ENCODE measurements at places on chromosomes 13 and 19.
A peak's percentile ranks its signal among the peaks of the same experiment; 100 is the strongest.

GRCh38 chr13:20431080-20431479 is 94.6 kb downstream of the CRYL1 start:
- no peak overlapping the region for H3K27ac ChIP-seq
- peaks cover 2% of the 10 kb centered on the region for H3K36me3 ChIP-seq
- H3K4me1 ChIP-seq: no peaks in the 10 kb centered on the region
- H3K27me3 ChIP-seq: no peaks in the 10 kb centered on the region

DNA sequence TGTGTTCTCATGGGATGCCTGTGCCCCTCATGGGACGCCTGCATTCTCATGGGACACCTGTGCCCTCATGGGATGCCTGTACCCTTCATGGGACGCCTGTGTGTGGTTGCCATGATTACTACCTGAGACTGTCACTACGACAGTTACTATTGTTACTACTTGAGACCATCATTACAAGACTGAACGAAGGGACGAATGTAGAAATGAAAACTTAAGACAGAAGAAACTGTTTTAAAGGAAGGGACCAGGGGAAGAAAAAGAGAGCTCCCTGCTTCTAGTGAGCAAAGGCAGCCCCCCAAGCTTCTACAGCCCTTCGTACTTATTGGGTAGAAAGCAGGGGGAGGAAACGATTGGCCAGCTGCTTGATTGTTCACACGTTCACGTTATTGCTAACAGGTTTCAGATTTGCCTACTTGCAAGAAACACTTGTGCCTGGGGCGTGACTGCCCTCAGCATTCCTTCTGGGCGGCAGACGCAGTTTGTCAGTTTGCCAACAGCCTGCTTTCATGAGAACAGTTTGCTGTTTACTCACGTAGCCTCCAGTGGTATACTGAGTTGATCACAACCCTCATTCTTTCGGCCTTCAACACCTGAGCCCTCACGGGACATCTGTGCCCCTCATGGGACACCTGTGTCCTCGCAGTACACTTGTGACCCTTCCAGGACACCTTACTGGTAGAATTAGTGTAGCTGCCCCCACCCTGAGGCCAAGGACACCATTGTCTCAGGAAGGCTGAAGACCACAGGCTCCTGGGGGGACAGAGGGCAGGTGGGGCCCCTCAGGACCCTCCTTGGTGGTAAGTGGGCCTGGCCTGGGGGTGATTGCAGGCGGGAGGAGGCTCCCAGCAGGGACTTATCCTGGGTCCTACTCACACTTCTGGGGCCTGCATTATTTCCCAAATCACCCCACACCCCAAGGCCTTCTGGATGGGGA is 2.5 kb upstream of the S1PR4 start:
- peak overlapping the region; percentile 81 for H3K27ac ChIP-seq
- H3K27me3 ChIP-seq: no peaks in the 10 kb centered on the region
- DNase-seq: peak; percentile 54
- H3K4me3 ChIP-seq: peak overlapping the region; percentile 52
- H3K36me3 ChIP-seq: peaks cover 6% of the 10 kb centered on the region

- H3K4me3 ChIP-seq: no peak overlapping the region
- H3K4me1 ChIP-seq: peaks cover 14% of the 10 kb centered on the region
- no peaks in the 10 kb centered on the region for H3K27me3 ChIP-seq
Observed at GRCh38 chr13:22082437-22083100, 411.7 kb downstream of the FGF9 start.

DNA sequence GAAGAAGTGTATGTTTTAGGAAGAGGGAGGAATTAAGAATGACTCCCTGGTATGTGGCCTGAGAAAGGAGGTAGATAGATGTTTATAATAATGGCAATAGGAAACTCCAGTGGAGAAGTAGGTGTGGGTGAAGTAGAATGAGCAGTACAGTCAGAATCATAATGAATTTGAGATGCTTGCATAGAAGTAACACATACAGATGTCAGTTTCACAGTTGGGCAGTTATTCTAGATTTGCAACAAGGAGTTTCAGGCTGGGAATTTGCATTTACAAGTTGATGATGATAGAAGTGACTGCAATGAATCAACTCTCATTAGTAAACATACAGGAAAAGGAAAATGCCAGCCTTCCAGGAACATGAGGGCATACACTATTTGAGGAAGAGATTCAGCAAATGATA is 149.0 kb downstream of the SLITRK1 start:
- no peak overlapping the region for H3K4me3 ChIP-seq
- H3K4me1 ChIP-seq: no peaks in the 10 kb centered on the region
- no peaks in the 10 kb centered on the region for H3K36me3 ChIP-seq

DNA sequence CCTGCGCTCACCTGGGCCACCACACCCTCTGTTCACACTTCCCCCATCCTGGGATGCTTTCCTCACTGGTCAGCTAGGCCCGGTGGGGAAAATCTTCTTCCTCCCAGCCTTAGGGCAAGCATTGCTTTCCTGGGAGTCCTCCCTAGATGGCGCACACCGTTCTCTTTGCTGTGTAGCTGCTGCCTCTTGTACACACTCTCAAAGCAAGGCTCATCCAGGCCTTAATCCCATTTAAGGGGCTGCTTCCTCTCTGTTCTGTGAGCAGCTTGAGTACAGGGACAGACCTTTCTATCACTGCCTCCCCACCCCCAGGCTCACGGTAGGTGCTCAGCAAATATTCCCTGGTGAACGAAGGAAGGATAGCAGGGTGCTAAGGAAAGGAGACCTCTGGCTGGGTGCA is 11.1 kb downstream of the SLC7A10 start:
- DNase-seq: no peak
- no peak overlapping the region for H3K27ac ChIP-seq
- H3K4me1 ChIP-seq: no peaks in the 10 kb centered on the region

DNA sequence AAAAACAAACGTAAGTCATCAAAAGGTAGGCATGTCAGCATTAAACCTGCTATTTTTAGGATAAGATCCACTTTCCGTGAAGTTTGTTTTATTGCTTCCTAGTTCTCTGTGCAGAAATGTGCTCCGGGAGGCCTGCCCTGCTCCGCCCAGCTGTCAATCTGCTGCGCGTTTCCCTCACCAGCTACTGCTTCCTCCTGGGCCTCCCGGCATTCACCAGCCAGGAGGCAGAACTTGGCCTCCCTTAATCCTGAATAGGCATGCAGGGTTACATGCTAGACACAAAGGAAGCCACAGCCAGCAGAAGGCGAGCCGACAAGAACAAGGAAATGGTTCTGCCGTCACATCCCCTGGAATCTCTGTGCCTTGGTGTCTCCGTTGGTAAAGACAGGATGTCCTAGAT is 386.2 kb downstream of the IRS2 start:
- H3K27me3 ChIP-seq: no peaks in the 10 kb centered on the region
- H3K4me1 ChIP-seq: no peaks in the 10 kb centered on the region
- no peak for DNase-seq
- H3K4me3 ChIP-seq: no peak overlapping the region

GRCh38 chr13:24123761-24124160 is 36.8 kb upstream of the SPATA13 start:
- no peaks in the 10 kb centered on the region for H3K36me3 ChIP-seq
- H3K4me3 ChIP-seq: no peak overlapping the region
- DNase-seq: no peak
- peaks cover 6% of the 10 kb centered on the region for H3K27me3 ChIP-seq

DNA sequence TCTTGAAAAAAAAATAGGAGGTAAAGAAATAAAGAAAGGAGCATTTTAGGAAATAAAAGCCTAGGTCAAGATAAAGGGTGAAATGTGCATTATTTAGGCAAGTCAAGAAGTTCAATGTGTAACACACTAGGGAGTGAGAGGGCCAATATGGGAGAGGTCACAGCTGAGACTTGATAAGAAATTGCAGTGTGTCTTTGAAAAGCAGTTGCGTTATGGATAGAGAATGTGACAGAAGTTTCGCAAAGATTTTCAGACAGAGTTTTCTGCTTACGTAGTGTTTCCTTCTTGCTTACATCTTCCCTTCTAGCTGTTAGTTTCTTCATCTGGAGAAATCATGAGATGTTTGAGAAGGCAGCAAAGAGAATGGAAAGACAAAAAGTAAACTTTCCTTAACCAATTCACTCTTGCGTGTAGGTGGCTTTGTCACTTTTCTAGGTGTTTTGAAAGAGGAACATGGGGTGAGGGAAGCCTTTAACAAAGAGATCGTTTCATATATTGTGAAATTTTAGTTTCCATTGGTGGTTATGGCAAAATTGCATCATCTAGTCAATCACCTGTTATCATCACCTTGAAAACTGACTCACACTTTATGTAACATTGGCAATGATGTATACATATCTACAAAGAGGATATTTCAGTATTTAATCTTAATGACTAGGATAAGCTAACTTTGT is 975.5 kb downstream of the OLFM4 start:
- H3K4me1 ChIP-seq: no peaks in the 10 kb centered on the region
- H3K27me3 ChIP-seq: no peaks in the 10 kb centered on the region
- H3K27ac ChIP-seq: no peak overlapping the region
- no peak overlapping the region for H3K4me3 ChIP-seq

GRCh38 chr13:24692561-24692960 is 12.4 kb downstream of the ATP12A start:
- H3K4me1 ChIP-seq: peaks cover 6% of the 10 kb centered on the region
- H3K4me3 ChIP-seq: no peak overlapping the region
- no peak overlapping the region for H3K27ac ChIP-seq
- H3K27me3 ChIP-seq: peaks cover 29% of the 10 kb centered on the region
- H3K36me3 ChIP-seq: no peaks in the 10 kb centered on the region

DNA sequence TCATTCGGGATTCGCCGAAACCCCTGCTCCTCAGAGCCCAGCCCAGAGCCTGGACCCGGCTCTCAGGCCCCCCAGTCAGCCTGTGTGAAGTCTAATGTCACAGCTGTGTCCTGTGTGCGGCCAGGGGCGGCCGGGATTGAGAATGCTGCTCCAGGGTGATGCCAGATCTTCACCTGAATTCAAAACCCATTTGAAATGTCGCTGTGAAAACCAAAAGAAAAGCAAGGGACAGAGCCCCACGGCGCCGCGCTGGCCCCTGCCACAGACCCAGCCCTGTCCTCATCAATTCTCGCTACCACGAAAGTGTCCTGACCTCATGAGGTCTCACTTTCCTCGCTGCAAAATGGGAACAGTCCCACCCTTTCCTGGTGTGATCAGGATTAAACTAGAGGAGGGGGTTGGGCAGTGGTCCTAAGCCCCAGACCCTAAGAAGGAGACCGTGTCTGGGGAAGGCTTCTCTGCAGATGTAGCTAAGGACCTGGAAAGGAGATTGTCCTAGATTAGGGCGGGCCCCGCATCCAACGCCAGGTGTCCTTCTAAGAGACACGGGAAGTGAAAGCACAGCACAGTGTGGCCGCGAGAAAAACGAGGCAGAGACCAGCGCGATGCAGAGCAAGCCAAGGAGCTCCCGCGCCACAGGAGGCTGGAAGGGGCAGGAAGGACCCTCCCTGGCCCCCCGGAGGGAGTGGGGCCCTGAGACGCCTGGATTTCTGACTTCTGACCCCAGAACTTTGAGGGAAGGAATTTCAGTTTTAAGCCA is 34.0 kb upstream of the SPACA7 start:
- H3K36me3 ChIP-seq: no peaks in the 10 kb centered on the region
- H3K27ac ChIP-seq: no peak overlapping the region
- no peak for DNase-seq
- H3K4me1 ChIP-seq: no peaks in the 10 kb centered on the region

GRCh38 chr19:12092956-12093355 is 28.4 kb downstream of the ZNF844 start:
- H3K27me3 ChIP-seq: no peaks in the 10 kb centered on the region
- H3K4me1 ChIP-seq: peaks cover 13% of the 10 kb centered on the region
- no peaks in the 10 kb centered on the region for H3K36me3 ChIP-seq
- no peak for DNase-seq
- peak overlapping the region; percentile 55 for H3K4me3 ChIP-seq
- no peak overlapping the region for H3K27ac ChIP-seq

- no peak overlapping the region for H3K27ac ChIP-seq
- DNase-seq: peak; percentile 77
- peaks cover 23% of the 10 kb centered on the region for H3K4me1 ChIP-seq
Observed at GRCh38 chr19:46014941-46015686, 7.7 kb downstream of the PGLYRP1 start.

DNA sequence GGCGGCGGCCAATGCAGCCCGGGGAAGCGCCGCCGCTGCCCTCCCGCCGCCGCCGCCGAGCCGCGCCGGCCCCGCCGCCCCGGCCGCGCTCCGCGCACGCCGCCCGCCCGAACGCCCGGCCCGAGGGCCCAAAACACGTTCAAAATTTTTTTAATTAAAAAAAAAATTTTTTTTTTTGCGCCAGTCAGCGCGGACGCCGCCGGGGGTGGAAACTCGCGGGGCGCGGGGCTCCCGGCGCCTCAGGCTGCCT is 468 bp downstream of the HMGB1 start:
- no peak for DNase-seq
- peak overlapping the region; percentile 45 for H3K4me3 ChIP-seq
- H3K27me3 ChIP-seq: no peaks in the 10 kb centered on the region
- H3K36me3 ChIP-seq: peaks cover 19% of the 10 kb centered on the region

- H3K36me3 ChIP-seq: peaks cover 66% of the 10 kb centered on the region
- no peaks in the 10 kb centered on the region for H3K27me3 ChIP-seq
- no peak for DNase-seq
- H3K27ac ChIP-seq: no peak overlapping the region
- H3K4me3 ChIP-seq: no peak overlapping the region
- peaks cover 82% of the 10 kb centered on the region for H3K4me1 ChIP-seq
Observed at GRCh38 chr19:5627395-5627904, 4.6 kb downstream of the SAFB start.

DNA sequence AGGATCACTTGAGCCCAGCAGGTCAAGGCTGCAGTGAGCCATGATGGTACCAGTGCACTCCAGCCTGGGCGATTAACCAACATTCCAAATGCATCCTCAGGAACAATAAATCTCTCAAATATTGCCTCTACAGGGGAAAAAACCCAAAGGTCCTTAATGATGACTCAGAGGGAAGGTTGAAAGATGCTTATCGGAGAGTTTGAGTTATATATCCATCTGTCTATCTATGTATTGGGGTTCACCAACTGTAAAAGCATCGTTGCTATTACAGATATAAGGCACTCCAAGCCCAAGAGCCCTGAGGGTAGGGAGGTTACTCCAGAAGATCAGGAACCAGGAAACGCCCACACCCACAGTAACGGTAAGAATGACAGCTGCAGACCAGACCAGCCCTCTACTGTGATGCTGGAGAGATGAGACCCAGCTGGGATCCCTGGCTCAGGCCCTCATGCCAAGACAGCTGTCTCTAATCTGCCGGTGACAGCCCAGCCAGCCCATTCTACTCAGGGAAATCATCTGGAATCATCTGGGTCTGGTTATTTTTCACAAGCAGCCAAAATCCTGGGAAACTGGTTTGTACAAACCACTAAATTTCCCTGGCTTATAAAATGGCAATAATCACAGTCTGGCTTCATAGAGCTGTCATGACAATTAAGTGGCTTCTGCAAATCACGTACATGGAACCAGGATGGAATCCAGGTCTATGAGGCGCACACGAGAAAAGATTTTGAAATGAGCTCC is 23.8 kb downstream of the TEX101 start:
- no peak overlapping the region for H3K4me3 ChIP-seq
- no peaks in the 10 kb centered on the region for H3K36me3 ChIP-seq
- DNase-seq: no peak
- H3K27ac ChIP-seq: peak overlapping the region; percentile 74
- H3K4me1 ChIP-seq: peaks cover 42% of the 10 kb centered on the region

DNA sequence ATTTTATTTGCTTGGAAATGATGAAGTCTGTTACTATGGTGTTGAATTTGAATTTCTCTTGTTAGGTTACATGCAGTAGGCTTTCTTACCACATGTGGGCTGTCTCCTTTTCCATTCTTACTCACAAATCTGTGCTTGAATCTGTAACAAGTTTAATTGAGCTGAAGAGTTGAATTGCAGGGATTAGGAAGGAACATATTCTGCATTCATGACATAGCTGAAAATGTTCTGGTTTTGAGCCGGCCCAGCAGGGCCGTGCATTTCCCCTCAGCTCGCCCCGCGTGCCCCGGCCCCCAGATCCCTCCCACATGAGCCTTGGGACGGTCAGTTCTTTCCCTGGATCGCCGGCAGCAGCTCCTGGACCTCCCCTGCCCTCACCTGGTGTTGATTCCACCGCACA is 28.1 kb downstream of the TFDP1 start:
- no peaks in the 10 kb centered on the region for H3K27me3 ChIP-seq
- no peak overlapping the region for H3K4me3 ChIP-seq
- DNase-seq: no peak

Data from CD4-positive, alpha-beta T cell (primary cell).